GM23338 (cell line): ENCODE measurements at places on chromosomes 3 and 15.

GRCh38 chr3:60024400-60024799, 974.6 kb upstream of the CFAP20DC start:
- no peak for DNase-seq

DNA sequence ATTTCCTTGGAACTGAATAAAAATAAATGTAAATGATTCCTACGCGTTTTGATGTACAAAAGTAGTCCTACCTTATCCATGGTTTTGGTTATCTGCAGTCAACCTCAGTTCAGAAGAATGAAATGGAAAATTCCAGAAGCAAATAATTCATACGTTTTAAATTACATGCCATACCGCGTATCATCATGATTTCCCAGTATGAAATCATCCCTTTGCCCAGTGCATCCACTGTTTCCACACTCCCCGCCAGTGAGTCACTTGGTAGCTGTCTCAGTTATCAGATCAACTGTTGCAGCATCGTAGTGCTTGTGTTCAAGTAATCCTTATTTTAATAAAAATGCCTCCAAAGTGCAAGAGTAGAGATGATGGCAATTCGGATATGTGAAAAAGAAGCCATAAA, 9.1 kb upstream of the MFSD1 start:
- no peak for DNase-seq

DNA sequence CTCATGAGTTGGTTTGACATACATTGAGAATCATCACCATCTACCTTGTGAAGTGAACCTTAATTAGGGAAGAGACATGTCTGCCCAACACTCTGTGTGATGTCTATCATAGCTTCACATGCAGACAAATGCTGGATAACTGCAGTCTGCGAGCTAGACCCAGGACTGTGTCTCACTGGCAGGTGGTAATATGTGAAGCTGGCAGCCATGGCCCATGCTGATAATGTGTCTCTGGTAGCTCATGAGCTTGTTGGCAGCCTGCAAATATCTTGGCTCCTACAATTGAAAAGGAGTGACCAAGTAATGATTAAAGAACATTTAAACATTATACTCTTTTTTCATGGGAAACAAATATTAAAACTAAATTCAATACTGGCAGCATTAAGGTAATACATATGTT, 234.8 kb downstream of the CHST2 start:
- no peak for DNase-seq

DNA sequence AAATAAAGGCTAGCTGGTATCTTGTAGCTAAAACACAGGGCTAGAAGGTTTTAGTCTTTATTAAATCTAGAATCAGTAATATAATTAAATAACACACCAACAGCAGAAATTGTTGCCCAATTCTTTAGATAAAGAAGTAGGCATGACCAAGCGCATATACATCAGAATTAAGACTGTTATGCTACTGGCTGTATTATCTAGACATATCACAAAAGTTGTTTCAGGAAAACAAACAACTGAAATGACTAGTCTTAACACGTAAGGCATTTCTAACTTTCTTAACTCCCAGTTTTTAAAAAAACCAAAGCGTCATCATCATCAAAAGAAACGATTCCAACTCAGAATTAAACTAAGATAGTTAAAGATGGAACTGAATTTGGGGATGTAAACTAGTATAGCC, 55.4 kb downstream of the EMC4 start:
- no peak for DNase-seq

DNA sequence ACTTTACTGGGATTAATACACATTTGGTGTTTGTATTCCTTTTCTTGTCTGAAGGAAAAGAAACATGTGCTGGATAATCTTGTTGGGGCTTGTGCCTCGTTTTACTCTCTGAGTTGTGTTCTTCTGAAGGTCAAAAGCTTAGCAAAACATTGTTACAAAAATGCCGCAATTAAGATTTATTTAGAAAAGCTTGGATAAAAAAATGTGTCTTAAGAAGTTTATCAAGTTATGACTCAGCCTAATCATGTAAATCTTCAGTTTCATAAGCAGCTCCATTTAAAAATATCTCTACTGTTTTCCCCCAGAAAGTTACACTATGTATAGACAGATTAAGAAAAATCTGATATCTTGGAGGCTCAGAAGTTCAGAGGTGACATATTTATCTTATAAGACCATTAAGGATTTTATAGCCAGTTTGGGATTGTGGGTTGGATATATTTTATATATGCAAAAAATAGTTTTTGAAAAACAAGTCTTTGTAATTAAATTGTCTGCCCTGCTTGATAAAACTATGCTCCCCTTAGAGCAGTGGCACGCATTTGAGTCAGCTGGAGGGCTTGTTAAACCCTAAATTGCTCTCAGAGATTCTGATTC, 56.5 kb downstream of the CLDN11 start:
- no peak for DNase-seq

- no peak for DNase-seq
These were observed 656.3 kb upstream of the TGFBR2 start for GRCh38 chr3:29949940-29950616.

GRCh38 chr3:27985369-27986035, 255.9 kb upstream of the CMC1 start:
- no peak for DNase-seq

- DNase-seq: no peak
These were observed 235.5 kb upstream of the THRB start for GRCh38 chr3:24730173-24730572.

GRCh38 chr3:20040548-20041196, 426 bp downstream of the KAT2B start:
- peak; percentile 81 for DNase-seq

GRCh38 chr3:59473636-59474035, 423.8 kb upstream of the CFAP20DC start:
- DNase-seq: no peak

DNA sequence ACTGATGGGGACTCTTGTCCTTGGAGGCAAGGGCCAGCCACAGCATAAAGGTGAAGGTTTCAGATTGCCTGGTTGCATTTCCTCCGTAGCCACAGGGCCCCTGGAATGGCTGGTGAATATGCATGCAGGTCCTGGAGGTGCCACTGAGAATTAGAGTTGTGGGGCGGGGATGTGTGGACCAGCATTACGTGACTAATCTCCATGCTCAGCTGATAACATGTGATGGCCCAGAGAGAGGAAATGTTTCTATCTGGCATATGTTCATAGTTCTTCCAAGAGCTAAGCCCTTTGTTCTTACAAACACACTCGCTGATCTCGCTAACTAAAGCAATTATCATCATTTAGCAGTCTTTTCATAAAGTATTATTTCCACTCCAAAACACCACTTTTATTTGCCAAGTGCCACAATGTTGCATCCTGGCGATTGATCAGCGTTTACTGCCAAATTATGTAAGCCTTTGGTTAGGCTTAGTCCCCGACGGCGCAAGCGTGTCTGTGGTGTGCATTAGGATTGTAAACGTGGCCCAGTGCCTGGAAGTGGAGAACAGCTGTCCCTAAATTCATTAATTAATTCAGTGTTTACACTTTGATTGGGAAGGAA, 55.9 kb downstream of the CGNL1 start:
- peak; percentile 84 for DNase-seq

GRCh38 chr3:63977893-63978292, 45.4 kb downstream of the PSMD6 start:
- DNase-seq: no peak

- DNase-seq: no peak
These were observed 22.3 kb downstream of the CAND2 start for GRCh38 chr3:12818773-12819172.

DNA sequence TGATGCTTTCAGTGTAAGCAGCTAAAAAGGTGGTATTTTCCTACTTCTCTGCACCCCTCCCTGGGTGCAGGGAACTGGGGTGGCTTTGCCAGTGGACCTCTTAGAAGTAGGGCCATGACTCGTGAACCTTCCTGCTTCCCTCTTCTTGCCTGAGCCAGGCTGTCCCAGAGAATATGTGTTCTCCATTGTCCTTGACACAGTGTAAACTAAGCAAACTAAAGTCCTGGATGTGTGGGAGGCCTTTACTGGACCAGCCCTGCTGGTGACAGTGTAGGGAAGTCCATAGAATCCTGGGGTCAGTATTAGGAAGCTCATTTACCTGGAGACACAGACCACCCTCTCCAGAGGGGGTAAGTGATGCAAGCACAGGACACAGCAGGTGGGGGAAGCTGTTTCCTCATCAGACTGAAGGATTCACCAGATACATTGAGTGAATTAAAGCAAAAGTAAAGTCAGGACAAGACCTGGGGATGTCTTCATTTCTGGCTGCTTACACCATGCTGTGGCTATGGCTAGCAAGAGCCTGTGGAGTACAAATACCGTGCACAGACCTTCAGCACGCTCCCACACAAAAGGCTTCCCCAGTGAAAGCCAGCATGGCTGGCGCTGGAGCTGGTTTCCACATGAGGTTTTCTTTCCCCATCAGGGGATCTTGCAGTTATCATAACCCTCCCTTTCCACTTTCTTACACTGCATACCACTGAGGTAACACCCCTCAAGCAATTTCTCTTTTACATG, 64.8 kb upstream of the LPP start:
- no peak for DNase-seq

GRCh38 chr3:144556392-144556791, 584.8 kb downstream of the DIPK2A start:
- no peak for DNase-seq

- DNase-seq: no peak
These were observed 70.6 kb downstream of the ASB7 start for GRCh38 chr15:100672959-100673358.

- no peak for DNase-seq
These were observed 112.1 kb downstream of the SLCO3A1 start for GRCh38 chr15:91965501-91966193.

GRCh38 chr3:133991209-133991608, 38.5 kb downstream of the SLCO2A1 start:
- DNase-seq: no peak

- DNase-seq: no peak
These were observed 57.4 kb upstream of the DIPK2A start for GRCh38 chr3:143914257-143914656.

DNA sequence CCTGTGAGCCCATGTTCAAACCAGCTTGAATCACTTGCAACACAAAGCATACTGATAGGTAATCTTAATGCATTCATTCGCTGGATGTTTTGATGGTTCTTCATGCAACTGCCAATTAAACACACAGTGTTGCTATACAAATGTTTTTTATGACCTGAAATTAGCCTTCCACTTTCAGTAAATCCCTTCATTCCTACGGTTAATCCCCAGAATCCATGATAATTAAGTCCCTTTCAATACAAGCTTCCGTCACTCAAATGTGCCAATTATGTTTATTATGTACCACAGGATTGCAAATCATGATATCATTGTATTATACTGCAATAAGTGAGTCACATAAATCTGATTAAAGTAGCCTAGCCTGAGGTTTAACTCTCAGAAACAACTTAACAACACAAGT, 14.5 kb upstream of the LYZL4 start:
- DNase-seq: no peak

DNA sequence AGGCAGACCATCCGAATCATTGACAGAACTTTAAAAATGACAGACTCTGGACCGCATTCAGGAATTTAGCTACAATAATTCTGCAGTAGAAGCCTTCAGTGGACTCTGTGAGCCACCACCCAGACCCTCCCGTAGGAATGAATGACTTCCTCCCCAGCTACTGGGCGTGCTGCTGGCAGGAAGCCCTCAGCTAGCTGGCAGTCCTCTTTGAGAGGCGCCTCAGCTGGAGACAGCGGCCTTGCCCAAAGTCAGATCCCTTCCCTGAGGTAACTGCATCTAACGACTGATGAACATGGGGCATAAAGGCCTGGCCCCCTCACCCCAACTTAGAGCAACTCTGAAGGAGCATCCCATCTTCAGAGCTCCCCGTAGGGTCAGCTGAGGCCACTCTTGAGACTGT, 25.8 kb downstream of the CRABP1 start:
- no peak for DNase-seq

DNA sequence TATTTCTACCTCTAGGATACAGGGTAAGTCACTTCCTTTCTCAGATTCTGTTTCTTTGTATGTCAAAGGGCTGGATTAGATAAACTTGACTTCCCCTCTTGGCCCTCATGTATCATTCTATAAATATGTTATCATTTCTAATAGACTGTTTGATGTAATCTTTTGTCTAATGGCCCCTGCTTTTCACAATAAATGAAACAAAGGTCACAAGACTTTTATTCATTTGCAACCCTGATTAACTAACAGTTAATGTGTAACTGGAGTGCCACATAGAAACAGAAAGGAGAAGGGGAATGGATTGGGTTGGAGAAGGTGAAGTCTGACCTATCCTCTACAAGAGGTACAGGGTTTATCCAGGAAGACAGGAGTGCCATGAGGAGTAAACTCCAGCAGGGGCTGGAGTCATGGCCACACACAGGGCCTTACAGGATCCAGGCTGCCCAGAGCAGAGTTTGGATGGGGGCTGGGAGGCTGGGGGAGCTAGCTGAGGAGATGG, 8.0 kb upstream of the B3GNT5 start:
- peak; percentile 46 for DNase-seq

DNA sequence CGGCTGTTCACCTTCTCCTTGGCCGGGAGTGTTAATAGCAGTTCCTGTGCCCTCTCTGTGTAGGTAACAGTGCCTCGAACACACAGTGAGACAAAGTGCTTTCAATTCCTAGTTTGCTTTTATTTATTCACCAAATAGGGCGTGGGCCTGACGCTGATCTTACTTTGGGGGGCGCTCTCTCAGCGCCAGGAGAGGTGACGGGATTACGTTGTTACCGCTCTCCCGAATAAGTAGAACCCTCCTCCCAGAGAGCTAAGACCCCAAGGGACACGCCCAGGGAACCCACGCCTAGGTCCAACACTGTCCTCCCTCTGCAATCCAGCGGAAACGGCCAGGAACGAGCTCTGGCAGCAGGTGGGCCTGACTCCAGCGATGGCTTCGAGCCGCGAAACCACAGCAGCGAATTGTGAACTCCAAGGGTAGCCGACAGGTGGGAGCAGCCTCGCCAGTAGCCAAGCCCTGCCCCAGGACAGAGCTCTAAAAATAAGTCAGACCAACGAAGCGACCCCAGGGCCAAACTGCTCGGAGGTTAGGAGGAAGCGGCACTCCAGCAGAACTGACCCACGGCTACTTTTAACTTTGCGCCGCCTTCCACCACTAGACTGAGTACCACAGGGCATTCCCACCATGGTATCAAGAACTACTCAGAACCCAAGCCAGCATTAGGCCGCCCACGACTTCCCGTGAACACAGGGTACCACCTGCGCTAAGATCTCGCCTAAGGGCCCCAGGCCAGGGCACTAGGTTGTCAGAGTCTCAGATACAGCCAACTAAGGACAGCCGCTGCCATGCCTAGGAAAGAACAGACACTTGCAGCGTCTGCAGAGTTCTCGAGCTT, 1.6 kb upstream of the SIN3A start:
- DNase-seq: peak; percentile 91
